ENCODE measurements at places on chromosomes 12 and 14.

DNA sequence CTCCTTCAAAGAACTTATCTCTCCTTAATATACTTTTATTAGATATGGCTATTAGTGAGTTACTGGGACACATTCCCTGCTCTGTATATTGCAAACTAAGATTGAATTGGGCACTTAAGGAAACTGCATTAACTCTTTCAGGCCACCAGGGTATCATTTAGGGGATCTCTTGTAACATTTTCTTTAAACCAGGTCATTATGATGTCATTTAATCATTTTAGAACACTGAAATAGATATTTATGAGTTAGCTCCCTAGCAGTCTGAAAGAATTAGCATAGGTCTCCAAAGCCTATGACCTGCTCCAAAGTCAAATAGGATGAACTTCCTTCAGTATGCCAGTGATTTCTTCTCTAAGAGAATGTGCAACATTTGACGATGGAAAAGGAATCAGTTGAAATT, 506.9 kb downstream of the FOXG1 start:
- DNase-seq, result no peak

- DNase-seq, result no peak
These were observed 236.1 kb downstream of the AEBP2 start for GRCh38 chr12:19675361-19675760.

GRCh38 chr12:1882405-1882804, 36.0 kb downstream of the CACNA2D4 start:
- no peak for DNase-seq

- DNase-seq, result no peak
These were observed 129.8 kb downstream of the ACSS3 start for GRCh38 chr12:81207664-81208063.

DNA sequence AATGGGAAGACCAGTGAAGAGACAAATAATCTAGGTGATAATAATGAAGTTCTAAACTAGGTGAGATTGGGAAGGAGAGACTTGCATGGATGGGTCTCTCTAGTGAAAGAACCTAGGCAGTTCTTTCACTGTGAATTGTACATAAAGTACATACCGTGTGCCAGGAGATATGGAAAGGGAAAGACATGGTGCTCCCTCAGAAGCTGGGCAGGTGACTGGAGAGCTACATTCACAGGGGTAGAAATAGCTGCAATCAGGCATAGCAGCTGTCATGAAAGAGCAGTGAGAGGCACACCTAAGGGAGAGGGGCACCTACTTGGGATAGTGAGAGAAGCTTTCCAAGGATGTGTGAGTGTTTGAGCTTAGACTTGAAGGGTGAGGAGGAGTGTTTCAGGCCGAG, 9.3 kb downstream of the STK38L start:
- DNase-seq, result no peak

- DNase-seq, result no peak
These were observed 31.0 kb downstream of the RTL1 start for GRCh38 chr14:100872259-100873095.

- DNase-seq, result no peak
These were observed 56.0 kb downstream of the LLPH start for GRCh38 chr12:66074561-66074960.

GRCh38 chr14:58866391-58866790, 228.6 kb downstream of the DACT1 start:
- no peak for DNase-seq

DNA sequence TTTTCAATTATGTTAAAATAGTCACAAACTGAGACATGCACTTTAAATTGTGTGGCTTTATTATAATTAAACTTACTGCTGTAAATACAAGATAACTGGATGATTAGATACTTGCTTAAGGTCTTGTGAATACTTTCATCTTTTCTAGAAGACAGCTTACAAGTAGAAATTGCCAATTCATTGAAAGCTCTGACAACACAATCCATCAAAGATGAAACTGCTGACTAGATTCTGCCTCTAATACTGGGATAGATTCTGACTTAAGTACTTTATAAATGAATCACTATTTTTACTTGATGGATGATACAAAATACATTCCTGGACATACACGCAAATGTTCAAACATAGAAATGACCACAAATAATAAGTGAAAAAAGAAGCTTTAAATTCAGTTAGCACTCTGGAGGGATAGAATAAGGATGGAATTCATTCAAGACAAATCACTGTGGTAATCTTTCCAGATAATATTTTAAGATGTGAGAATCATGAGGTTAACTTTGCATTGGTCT, 876.8 kb downstream of the RPS29 start:
- DNase-seq, result no peak

GRCh38 chr14:20198991-20199390, 8.3 kb downstream of the OR11G2 start:
- DNase-seq, result no peak

DNA sequence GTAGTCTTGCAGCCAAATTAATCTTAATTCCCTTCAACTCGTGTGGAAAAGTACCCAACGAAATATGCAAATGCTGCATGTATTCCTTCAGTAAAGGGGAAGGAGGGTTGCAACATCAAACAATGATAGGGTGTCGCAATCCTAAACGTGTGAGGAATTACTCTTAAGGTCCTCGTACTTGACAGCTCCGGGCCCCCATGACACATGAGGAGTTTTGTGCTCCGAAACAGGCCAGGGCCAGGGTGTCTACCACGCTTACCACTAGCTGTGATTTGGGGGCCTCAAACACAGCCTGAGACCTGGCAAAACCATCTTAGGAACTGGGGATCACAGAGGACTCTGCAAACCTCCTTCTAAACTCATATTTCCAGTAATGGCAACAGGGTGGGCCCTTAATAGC, 20.4 kb downstream of the FOS start:
- no peak for DNase-seq

GRCh38 chr12:62700091-62700880, 233.7 kb downstream of the MON2 start:
- DNase-seq, result no peak

DNA sequence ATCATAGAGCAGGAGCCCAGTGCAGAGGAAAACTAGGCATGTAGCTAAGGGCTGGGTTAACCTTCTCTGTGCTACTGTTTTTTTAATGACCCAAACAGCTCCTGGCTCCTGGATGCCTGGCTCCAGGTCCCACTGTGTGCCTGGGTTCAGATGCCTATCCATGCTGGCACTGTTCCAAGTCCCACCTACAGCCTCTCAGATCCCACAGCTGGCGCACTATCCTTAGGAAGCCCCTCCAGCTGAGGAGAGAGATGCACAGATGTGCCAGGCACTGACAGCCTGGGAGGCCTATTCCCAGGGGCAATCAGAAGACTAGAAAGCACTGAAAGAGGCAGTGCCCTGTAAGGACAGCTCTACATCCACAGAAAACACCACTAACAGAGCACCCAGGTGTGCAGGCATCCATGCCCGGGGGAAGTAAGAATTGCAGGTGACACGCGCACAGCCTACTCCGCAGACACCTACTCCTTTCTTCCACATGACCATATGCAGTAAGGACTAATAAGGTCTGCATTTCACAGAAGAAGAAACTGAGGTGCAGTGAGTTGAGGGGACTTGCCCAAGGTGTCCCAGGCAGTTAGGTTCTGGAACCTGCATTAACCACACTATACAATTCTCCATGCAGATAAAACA, 51.2 kb downstream of the PITPNM2 start:
- no peak for DNase-seq

DNA sequence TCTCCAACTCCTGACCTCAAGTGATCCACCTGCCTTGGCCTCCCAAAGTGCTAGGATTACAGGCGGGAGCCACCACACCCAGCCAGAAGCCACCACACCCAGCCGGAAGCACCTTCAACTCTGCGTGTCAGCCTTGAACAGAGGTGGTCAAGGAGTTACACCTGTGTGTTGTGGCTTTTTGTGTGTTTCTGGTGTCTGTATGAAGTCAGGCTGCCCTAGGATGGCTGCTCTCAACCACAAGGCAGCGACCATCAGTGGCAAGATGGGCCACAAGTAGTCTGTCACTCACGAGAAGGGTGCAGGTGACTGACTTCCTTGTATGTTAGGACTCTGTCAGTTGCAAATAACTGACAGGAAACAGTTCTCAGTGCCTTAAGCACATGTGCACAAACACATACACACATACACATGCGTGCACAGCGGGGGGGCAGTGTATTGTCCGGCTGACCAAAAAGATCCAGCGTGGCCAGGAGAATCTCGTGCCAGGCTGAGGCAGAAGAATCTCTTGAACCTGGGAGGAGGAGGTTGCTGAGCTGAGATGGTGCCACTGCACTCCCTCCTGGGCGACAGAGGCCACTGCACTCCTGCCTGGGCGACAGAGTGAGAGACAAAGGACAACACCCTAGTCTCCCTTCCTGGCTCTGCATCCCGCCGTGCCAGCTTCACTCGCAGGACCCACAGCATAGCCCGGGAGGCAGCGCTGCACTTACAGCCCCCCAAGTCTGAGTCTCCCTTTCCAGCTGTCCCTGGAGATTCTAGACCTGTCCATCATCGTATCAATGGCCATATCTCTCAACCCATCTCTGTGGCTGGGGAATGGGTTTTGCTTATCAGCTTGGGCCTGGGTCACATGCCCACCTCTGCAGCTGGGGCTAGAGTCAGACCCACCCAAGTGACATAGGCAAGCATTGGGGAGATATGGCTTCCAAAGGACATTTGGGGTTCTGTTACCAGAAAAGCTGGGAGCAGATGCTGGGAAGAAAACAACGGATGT, 13.7 kb downstream of the P2RX4 start:
- DNase-seq, result no peak

DNA sequence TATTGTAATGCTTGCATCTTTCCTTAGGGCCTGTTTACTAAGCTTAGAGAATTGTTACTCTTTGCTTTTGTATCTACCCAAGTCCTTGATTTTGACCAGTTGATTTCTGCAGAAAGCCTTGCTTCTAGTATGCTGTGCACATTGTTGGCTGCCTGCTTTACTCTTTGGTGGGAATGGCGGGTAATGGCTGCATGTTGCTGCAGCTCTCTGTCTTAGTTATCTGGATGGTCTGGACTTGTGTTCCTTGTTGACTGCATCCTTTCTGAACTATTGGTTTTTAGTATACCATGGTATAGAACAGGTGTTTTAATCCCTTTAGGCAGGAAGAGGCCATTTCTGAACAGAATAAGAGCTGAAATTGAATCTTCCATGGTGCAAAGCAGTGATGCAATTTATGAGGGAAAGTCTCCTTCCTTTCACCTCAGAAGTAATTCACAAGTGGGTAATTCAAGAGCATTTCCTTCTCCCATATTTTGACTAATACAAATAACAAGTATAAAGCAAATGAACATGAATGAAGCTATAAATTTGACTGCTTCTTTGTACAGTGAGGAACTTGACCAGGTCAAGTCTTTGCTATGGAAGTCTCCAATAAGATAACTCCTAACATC, 466.4 kb downstream of the NPAS3 start:
- DNase-seq, result no peak

GRCh38 chr14:90805084-90805391, 11.2 kb downstream of the TTC7B start:
- DNase-seq, result no peak

- DNase-seq, result no peak
These were observed 2.2 kb downstream of the FIGNL2 start for GRCh38 chr12:51846271-51846691.
